Hematopoietic multipotent progenitor cell treated with erythropoietin and hydrocortisone succinate and interleukin-3 and kit ligand, for 4 days (in vitro differentiated cells): ENCODE measurements at places on chromosomes 3 and 15.
A peak's percentile ranks its signal among the peaks of the same experiment; 100 is the strongest.

DNA sequence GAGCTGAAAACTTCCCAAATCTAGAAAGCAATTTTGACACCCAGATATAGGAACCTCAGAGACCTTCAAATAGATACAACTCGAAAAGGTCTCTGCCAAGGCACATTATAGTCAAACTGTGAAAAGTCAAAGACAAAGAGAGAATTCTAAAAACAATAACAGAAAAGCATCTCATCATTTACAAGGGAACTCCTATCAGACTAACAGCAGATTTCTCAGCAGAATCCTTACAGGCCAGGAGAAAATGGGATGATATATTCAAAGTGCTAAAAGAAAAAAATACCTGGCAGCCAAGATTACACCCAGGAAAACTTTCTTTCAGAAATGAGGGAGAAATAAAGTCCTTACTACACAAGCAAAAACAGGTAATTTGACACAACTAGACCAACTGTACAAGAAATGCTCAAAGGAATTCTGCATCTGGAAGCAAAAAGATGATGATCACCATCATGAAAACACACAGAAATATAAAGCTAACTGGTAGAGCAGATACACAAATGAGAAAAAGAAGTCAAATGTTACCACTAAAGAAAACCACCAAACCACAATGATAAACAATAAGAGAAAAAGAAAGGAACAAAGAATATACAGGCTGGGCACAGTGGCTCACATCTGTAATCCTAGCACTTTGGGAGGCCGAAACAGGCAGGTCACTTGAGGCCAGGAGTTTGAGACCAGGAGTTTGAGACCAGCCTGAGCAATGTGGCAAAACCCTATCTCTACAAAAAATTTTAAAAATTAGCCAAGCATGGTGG lies 50.4 kb downstream of the ADAM10 start:
- peak; percentile 67 for DNase-seq

- no peak for DNase-seq
These were observed 83.2 kb upstream of the EOMES start for GRCh38 chr3:27805282-27805681.

DNA sequence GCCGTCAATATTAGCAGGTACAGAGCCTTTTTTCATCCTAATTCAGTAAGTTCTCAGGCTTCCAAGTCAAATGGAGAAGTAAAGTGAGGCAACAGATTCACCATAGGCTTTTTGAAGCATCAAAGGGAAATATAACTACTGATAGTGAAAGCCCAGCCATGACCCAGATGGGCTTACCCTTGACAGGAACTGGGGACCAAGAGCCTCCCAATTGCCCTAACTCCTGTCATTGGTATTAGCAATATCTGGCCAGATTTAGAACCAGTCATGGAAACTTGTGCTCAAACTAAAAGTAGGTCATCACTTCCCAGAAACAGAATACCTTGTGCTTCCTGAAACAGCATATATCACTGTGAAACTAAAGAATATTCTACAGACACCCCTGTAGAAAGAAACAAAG lies 33.0 kb downstream of the NME9 start:
- no peak for DNase-seq

GRCh38 chr3:176906046-176906905 lies 291.0 kb downstream of the TBL1XR1 start:
- no peak for DNase-seq

- DNase-seq = peak; percentile 62
These were observed at the start of gene AMOTL2 for GRCh38 chr3:134374105-134374790. AMOTL2 (minus strand) TSS chr3:134374447; CDS start chr3:134371433, 3,014 bp downstream.

DNA sequence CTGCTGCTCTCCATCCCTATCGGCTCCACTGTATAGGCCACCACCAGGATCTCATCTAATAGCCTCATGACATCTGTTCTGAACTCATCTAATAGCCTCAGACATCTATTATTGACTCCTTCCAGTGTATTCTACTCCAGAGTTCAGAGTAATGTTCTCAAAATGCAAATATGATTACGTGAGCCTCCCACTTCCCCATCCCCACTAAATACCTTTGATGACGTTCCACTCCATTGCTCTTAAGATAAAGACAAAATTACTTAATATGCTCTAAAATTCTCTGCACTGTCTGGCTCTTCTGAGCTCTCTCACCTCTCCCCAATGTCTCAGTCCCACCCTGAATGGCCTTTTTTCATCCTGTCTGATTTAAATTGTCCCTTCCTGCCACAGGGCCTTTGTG lies 94.7 kb downstream of the SAMMSON start:
- no peak for DNase-seq

DNA sequence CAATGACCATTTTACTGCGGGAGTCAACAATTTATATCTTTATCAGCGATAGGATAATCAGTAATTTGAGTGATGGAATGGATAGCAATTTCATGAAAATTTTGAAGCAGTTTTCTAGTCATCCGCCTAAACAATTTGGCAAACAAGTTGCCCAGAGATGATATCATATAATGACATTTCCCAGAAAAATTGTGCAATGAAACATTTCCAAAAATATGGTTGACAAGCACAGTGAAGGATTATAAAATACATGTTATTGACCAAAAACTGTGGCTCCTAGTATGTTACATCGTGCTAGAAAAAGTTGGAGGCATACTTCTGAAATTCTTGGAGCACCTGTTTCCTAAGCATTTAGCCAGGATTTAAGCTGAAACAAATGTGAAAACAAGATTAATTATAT lies 145.1 kb downstream of the GHSR start:
- DNase-seq = no peak

GRCh38 chr3:170531054-170531453 lies 54.8 kb downstream of the SLC7A14 start:
- no peak for DNase-seq

DNA sequence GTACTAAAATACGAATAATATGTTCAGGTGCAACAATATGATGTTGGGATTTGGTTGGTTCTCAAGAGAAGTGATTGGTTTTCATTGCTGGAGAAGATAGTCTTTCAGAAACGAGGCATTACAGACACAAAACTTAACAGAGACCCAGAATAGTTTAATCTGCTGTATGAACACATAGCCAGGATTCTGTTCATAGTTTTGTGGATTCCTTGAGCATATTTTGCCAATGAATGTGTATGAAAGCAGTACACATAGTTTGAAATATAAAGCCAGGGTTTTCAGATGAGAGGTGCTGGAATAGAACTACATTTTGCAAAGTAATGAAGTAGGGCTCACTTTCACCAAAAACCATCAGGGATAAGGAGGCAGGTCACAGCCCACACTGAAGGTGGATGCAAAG lies 5.7 kb upstream of the MCTP2 start:
- DNase-seq = no peak

- peak; percentile 73 for DNase-seq
These were observed 8.1 kb upstream of the CLDN11 start for GRCh38 chr3:170410428-170411029.

DNA sequence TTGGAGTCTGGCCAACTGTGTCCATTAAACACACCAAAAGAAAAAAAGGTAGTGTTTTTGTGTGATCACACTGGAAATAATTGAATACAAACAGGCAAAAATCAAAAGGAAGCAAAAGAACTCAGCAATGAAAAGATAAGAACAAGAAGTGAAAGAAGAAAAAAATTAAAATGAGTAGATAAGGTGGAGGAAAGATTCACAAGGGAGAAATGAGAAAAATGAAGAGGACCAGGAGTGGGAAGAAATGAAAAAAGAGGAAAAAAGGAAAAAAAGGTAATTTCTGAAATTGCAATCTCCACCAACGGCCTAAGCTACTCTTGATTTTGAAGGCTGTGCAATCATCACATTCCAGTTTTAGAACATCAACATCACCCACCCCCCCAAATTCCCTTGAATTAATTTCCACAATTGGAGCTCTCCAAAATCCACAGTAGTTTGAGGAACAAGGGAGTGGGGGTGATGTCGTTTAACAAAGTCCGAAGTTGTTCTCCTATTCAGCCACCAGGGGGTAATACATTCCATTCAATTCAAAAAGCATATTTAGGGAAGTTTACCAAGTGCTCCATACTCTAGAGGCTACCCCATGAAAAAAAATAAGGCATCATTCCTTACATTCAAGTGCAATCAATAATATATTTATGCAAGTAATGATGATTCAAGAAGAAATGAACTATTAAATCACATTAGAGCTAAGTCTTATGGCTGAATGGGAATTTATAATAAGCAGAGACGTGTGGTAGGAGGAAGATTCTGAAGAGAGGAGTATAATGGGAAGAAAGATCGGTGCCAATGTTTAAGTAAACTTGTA lies 37.4 kb downstream of the ZNF860 start:
- peak; percentile 79 for DNase-seq

- peak; percentile 88 for DNase-seq
These were observed 51.7 kb downstream of the SCN11A start for GRCh38 chr3:39000008-39000450.

DNA sequence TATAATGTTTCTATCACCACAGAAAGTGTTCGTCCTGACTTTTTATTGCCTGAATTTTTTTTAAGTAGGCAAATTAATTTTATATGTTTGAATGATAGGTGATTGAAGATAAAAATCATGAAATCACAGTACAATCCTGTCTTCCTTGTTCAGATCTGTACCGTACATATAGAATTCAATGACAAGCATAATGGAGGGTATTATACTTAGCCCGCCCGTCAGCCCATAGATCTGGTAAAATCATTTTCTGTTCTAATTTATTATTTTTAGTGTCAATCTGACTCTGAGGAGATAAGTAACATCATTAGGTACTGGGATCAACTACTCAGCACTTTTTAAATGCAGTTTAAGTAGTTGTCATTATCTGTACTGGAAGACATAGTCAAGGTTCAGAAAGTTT lies 269.9 kb downstream of the NR2F2 start:
- no peak for DNase-seq

DNA sequence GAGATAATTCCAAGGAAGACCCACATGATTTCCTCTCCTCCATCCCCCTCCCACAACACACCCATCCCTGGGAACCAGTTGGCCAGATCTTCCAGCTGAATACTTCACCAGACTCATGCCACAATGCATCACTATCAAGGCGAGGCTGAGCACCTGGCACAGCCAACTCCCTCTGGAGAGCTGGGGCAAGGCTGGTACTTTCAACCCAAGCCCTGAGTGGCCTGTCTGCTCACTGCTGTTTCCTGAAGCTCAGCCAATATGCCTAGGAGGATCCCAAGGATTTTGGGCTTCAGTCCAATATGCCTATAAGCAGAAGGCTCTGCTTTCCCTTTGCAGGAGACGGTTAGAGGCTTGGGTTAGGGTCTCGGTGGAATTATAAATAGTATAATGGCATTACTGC lies 90.9 kb upstream of the NEO1 start:
- no peak for DNase-seq

DNA sequence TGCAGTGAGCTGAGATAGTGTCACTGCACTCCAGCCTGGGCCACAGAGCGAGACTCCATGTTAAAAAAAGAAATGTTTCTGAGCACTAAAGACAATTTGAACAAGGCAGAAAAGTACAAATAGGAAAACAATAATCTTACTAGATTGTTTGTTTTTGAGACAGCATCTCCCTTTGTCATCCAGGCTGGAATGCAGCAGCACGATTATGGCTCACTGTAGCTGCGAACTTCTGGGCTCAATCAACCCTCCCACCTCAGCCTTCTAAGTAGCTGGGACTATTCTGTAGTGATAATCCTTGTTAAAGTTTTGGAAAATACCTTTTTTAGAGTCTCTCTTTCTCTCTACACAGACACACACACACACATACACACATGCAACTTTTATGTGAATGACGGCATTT lies 107.1 kb downstream of the LPP start:
- DNase-seq = no peak

GRCh38 chr3:107446706-107447105 lies 69.5 kb downstream of the CCDC54 start:
- DNase-seq = no peak

DNA sequence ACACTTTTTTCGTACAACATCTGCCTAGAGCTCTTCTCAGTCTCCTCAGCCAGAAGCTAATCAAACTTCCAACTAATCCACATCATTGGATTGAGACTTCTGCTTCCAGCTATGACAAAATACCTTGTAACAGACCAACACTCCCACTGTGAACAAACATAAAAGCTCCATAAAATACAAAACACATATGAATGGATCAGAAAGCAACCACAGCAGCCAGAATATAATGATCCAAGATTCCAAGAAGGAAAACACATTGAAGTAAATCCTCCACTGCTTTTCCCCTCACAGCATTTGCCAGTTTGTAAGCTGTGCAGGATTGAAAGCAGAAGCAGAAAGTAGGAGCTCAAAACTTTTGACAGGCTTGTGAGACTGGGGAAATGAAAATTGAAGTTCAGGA lies 863.2 kb downstream of the TUSC7 start:
- no peak for DNase-seq

- DNase-seq = peak; percentile 77
These were observed 10.4 kb upstream of the BAHD1 start for GRCh38 chr15:40430271-40430805.

DNA sequence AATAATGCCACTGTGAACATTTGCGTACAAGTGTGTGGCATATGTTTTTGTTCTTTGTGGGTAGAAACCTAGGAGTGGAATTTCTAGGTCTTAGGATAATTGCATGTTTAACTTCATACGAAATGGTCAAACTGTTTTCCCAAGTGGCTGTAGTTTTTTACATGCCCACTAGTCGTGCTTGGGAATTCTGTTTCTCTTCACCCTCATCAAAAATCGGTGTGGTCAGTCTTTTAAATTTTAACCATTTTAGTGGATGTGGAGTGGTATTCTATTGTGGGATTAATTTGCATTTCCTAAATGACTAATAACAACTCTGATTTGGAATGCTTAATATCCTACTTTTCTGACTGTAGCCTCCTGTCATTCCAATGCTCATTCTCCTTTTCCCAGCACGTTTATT lies 27.6 kb downstream of the ZFAND6 start:
- no peak for DNase-seq

DNA sequence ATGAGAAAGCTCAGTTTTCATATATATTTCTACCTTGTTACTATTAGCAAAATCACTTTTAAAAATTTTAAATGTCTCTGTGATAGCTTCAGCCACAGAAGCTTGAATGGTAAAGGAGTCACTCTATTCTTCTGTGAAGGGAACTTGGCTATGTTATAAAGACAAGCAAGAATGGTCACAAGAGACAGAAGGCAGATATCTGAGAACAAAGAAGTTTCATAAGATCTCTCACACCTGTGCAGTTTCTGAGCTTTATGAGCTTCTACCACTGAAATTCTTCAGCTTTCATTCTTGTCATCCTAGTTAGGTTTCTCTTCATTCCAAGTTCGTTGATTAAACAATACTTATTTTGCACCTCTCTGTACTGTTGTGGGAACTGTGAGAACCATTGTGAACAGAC lies 853.4 kb downstream of the IGSF11 start:
- no peak for DNase-seq

GRCh38 chr3:116000311-116000710 lies 377.0 kb downstream of the GAP43 start:
- no peak for DNase-seq

DNA sequence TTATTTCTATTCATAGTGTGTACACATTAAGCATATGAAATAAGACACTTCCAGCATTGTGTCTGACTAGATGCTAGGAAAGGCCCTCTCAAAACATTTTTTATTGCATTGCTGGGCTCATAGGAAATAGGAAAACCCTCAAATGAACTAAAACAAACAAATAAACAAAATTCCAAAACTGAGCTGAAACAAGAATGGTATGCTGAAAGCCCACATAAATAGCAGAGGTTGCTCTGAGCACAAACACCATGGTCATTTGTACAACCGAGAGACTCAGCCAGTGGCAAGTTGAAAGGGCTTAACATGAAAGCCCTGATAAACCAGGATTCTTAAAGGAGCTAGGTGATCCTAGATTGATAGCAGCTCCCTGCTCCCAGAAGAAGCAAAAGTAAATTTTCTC lies 310.0 kb upstream of the WNT5A start:
- DNase-seq = no peak
